ENCODE measurements at places on chromosomes 3 and 15. TPM values are rescaled to one million over a fixed set of nuclear protein-coding genes. Genes with fewer than 3 reads are reported as not detected.
A peak's percentile ranks its signal among the peaks of the same experiment; 100 is the strongest.

DNA sequence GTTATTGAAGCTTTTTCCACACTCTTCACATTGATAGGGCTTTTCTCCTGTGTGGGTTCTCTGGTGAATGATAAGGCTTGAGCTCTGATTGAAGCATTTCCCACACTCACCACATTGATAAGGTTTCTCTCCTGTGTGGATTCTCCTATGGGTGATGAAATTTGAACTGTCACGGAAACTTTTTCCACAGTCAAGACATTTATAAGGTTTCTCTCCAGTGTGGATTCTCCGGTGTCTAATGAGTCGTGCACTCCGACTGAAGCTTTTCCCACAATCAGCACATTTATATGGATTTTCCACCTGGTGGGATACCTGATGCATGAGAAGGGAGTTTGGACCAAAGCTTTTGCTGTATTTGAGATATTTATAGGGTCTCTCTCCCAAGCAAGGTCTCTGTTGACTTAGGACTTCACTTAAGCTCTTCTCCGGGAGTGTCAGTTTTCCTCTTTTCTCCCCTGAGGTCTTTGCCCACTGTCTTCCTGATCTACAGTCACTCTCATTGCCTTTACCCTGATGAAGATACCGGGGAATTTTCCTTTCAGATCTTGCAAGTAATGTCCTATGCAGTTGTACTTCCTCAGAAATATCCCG lies 9.4 kb downstream of the ZSCAN29 start:
- no peak for DNase-seq

- no peak for DNase-seq
Measured at GRCh38 chr3:128498127-128498626, 5.2 kb upstream of the GATA2 start.

- DNase-seq: no peak
Measured at GRCh38 chr3:127760791-127761440, 61.4 kb downstream of the MGLL start.

DNA sequence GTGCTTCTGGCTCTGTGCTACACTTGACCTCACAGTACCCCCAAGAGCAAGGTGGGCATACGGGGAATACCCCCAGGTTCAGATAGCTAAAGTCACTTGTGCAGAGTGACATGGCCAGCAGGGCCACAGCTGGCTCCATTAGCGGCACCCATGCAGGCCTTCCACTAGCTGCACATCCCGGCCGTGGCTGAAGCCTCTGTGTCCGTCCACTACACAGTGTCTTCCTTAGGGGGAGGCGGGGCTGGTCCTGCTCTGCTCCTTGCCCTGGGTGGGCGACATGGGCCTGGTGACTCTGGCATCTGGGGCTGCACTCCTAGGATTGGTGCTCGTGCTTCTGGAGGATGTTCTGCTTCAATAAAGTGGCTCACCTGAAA lies 169.1 kb upstream of the IQSEC1 start:
- no peak for DNase-seq

- DNase-seq: peak; percentile 89
Measured at GRCh38 chr3:94405258-94406035, 342.6 kb downstream of the NSUN3 start.

DNA sequence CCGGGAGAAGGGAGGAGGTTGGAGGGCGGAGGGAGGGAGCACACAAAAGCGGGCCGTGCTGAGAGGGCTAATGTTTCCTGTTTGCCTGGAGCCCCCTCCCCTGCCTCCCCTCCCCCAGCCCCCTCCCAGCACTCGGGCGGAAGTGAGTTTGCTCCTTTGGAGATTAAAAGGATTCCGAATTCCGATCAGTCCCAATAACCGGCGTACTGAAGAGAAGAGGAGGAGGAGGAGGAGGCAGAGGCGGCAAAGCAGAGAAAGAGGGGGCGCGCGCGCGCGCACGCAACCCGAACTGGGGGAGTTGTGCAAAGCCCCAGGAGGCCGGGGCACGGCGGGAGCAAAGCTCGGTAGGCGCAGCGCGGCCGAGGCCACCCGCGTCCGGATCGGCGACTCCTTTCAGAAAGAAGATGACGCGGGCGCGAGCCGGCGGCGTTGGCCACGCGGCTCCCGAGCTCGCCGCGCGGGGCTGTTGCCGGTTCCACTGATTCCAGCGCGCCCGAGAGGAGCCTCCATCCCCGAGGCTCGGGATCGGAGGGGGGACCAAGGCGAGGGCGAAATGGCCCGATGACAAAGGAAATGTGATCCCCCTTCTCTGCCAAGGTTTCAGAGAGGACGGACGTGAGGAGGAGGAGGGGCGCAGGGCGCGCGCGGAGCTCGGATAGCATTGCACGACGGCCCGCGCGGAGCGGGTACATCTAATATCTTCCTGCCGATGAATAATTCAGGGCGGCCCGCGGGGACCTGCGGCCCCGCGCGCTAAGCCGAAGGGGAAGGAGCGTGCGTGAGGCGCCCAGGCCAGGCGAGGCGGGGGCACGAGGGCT lies 1.1 kb upstream of the TRIM71 start:
- no peak for DNase-seq

GRCh38 chr3:14317057-14317553 lies 85.3 kb upstream of the SLC6A6 start:
- peak; percentile 11 for DNase-seq

GRCh38 chr3:177693616-177694264 lies 496.5 kb upstream of the TBL1XR1 start:
- no peak for DNase-seq

DNA sequence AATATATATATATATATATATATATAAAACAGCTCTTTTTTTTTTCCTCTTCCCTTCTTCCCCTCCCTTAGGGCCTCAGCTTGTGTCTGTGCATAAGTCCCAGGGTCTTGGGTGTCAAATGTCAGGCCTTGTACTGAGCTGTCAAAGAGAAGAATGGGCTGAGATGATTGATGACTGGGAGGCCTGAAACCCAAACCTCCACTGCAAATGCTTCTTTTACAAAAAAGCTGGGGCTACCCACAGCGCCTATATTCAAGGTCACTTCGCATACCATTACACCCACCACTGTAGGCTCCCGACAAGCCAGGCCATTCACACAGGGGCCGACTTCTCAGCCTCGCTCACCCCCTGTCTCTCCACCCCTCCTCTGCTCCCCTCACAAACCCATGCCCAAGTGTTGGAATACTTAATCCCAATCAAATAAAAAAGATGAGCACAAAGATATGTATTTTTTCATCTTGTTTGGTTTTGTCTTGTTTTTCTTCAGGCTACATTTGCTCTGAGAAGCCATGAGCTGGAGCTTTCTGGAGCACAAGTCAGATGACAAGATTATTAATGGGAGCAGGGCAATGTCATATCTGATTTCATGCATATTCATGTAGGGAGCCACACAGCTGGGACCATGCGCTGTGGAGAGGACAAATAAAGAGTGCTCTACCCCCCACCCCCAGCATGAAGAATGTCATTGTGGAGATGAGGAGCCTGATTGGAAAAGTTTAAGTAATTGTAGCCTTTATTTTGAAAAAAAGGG lies 614.4 kb upstream of the NR2F2 start:
- peak; percentile 13 for DNase-seq

DNA sequence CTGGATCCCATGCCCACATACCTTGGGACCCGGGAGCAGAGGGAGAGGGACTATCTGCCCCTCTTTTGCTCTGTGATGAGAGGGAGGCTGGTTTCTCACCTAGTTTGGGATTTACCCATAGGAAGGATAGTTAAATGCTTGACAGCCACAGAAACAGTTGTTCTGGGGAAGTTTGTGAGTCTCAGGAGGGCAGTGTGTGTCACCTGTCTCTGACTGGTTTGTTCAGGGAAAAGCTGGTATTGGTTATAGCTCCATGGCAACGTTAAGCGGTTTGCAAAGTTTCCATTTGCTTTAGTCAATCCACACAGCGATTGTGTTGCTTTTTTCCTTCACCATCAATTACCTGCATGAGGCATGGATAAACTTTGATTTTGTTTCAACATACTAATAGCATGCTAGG lies 3.7 kb upstream of the TMED3 start:
- DNase-seq: no peak

DNA sequence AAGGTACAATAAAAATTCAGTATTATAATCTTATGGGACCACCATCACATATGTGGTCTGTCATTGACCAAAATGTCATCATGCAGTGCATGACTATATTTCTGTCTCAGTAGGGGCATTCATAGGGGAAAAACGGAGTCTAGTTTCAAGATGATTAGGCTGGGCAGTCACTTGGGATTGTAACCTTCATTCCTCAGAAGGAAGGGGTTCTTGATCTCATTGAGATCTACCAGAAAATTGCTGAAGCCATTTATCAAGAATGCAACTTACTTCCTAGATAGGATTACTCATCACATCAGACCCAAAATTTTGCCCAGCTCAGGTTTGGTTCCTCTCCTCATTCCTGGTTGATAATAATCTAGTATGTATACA lies 37.3 kb downstream of the BTD start:
- DNase-seq: peak; percentile 49

DNA sequence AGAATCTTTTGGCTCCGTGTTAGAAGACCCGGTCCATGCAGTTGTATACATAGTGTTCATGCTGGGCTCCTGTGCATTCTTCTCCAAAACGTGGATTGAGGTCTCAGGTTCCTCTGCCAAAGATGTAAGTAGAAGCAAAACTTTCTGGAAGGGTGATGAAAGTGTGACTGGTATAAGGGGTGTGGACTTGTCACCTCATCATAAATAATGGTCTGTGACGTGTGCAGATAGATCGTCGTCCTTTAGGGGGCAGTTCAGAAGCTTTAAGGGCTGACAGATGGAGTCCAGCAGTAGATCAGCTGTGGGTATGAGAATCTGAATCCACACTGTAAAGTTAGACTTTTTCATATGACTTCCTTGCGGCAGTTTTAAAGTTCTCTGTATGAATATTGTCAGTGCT lies 15.3 kb downstream of the SEC61A1 start:
- DNase-seq: no peak

DNA sequence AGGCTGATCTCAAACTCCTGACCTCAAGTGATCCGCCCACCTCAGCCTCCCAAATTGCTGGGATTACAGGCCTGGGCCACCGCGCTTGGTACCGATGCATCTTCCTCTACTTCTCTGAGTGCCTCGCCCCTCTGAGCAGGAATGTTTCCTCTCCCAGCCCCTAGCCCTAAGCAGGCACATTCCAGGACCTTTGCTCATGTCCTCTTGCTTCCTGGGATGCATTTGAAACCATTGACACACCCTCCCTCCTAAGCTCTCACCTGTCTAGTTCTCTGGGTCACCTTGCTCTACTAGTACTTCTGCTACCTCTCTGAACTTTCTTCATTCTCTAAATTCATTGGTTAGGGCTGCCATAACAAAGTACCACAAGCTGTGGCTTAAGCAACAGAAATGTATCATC lies 17.9 kb upstream of the UACA start:
- no peak for DNase-seq

GRCh38 chr3:37945156-37945806 lies 45.3 kb upstream of the VILL start:
- no peak for DNase-seq

- no peak for DNase-seq
Measured at GRCh38 chr3:100730524-100730923, 21.2 kb downstream of the TFG start.

- no peak for DNase-seq
Measured at GRCh38 chr3:71063773-71064290, 519.7 kb downstream of the FOXP1 start.

GRCh38 chr3:183513046-183513706 lies 42.3 kb downstream of the KLHL6 start:
- no peak for DNase-seq

- DNase-seq: peak; percentile 67
Measured at GRCh38 chr3:48949376-48949717, 30.7 kb downstream of the ARIH2 start.

GRCh38 chr3:148084931-148085330 lies 612.8 kb upstream of the AGTR1 start:
- DNase-seq: no peak

DNA sequence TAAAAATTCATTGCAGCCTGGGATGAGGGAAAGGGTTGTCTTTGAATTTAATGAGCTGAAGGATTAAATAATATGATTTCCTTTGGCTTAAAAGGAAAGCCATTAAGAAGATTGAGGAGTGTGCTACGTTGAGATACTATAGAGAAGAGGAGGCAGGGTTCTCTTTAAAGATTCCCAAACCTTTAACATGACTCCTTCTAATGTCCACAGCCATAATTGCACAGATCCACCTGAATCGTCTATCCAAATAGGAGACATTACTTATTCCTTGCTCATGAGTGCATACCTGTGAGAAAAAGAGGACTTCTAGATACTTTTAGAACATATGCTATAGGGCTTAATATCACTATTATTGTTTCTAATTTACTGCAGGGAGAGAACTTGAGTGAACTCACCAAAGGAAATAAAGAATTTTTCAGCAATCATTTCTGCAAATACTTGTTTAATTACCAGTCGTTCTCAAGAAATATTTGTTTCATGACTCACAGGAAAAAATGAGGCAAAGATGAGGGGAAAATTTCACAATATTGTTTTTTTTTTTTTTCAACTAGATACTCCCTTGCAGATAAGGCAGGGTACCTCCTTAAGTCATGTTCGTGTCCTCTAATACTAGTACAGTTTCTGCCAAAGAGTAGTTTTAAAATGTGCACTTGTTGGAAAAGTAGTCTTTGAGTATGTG lies 8.9 kb upstream of the SUCNR1 start:
- DNase-seq: peak; percentile 81

DNA sequence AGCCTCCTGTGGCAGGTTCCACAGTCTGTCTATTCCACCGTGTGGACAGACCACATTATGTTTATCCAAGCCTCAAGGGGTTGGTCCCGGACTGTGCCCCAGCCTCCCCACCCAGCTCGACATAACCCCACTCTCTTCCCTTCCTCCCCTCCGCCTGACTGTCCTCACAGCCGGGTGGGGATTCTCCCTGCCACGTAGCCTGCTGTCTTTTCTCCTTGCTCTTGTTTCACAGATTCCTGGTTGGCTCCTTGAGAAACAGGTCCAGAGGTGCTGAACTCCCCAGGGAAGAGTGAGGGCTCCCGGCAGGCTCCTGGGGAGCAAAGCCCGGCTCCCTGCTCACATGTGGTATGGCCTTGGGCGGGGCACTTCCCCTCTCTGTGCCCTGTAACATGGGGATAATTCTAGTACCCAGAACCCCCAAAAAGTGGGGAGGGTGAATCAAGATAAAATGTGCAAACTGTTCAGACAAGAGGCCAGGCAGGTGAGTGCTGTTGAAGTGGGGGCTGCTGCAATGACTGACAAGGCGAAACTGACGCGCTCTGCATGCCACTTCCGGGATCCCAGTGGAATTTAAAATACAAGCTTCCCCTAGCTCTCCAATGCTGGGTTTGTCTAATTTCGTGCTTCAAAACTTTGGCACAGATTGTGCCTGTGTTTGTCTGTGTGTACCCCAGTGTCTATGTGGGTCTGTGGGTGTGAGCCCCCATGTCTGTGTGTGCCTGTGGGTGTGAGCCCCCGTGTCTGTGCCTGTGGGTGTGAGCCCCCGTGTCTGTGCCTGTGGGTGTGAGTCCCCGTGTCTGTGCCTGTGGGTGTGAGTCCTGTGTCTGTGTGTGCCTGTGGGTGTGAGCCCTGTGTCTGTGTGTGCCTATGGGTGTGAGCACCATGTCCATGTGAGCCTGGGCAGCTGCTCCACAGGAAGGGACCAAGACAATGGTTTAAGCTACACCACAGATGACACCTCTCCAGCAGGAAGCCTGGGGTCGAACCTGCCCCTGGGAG lies 160.6 kb upstream of the IQSEC1 start:
- no peak for DNase-seq

The EPHB3 gene
- 17.2 TPM for total RNA-seq

The CCR4 gene
- not detected for total RNA-seq

The IMPG2 gene
- total RNA-seq: 0.26 TPM

The PEX5L gene
- total RNA-seq: 0.43 TPM

The RPL4 gene
- total RNA-seq: 2,248 TPM

The NMB gene
- total RNA-seq: 6.4 TPM
